ENCODE measurements at places on chromosomes 5 and 9.

- no peak for DNase-seq
These were observed 13.3 kb upstream of the SEPTIN8 start for GRCh38 chr5:132790201-132790865.

- DNase-seq = no peak
These were observed 114.3 kb downstream of the KCTD16 start for GRCh38 chr5:144284931-144285502.

DNA sequence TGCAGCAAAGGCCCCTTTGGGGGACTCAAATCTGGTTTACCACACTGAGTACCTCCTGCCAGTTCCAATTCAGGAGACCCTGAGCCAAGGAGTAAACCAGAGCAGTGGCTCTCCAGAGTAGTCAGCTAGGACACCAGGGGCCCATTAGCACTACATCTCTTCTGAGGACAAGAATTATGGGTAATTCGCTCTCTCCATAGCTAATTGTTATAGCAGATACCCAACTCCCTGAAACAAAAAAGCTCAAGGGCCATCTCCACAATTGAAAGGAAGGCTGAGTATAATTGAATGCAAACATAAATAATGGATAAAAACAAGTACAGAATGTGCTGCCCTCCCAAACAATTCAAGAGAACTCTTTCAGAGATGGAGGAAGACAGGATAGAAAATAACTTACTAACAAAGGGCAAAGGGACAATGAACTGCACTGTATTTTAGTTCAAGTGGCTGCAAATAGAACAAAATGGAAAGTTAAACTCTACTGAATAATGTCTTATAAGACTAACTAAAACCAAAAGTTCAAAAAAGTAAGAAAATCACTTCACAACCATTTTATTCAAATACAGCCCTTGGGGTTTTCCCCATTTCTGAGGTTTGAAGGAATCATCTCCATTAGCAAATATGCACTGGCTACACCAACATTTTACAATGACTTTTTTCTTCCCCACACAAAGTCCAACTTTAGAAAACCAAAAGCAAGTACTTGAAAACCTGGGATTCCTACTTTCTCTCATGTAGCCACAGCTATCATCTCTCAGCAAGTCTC is 118.8 kb downstream of the SIL1 start:
- no peak for DNase-seq

DNA sequence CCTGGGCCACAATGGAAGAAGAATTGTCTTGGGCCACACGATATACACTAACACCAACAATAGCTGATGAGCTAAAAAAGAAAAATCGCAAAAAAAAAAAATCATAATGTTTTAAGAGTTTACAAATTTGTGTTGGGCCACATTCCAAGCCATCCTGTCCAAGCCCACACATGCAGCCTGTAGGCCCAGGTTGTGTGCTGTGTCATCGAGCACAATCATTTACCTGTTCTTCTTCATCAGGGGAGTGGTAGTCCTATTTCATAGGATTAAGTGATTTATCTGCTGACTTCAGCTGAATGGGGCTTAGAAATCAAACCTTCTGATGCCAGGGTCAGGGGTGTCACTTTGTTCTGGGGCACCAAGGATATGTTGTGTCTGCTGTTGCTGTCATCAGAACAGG is 44.6 kb upstream of the ELL2 start:
- DNase-seq = no peak

Data from OCI-LY7 (cell line).